ENCODE measurements at places on chromosomes 7 and 10.

DNA sequence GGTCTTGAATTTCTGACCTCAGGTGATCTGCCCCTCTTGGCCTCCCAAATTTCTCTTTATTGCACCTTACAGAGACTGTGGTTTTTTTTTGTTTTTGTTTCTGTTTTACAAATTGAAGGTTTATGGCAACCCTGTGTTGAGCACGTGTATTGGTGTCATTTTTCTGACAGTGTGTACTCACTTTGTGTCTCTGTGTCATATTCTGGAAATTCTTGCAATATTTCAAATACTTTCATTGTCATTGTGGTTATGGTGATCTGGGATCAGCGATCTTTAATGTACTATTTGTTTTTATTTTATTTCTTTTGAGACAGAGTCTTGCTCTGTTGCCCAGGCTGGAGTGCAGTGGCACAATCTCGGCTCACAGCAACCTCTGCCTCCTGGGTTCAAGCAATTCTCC lies 89.8 kb downstream of the PRTFDC1 start:
- DNase-seq = no peak

- DNase-seq = no peak
Observed at GRCh38 chr10:103548006-103548405, 54.5 kb downstream of the NEURL1 start.

DNA sequence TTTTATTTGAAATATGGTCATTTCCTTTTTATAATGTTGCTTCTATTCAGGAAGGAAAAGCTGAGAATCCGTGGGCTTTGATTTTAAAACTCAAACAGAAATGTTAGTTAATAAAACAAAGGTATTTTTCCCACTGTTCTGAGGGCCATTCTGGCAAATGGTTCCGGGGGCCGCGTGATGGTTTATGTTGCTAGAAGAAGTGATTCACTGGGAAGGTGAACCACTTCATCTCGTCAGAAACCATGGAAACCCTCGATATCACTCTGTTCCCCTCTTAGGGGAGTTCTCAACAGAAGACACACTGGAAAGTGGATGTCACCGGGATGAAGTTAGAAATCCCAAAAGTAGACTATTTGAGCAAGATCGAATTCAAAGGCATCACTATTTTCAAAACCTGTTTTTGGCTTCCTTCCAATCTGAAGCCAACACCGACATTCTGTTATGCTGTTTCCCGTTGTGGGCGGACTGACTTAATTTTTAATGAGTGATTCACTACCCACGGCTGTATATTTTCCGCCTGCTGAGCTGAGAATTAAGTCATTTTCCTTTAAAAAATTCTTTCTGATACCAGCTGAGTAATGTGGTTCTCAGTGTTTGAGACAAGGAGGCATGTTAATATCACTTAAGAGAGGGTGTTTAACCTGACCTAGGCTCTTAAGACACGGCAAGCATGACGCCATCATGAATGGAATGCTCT lies 84.1 kb downstream of the PTPRE start:
- DNase-seq = no peak

DNA sequence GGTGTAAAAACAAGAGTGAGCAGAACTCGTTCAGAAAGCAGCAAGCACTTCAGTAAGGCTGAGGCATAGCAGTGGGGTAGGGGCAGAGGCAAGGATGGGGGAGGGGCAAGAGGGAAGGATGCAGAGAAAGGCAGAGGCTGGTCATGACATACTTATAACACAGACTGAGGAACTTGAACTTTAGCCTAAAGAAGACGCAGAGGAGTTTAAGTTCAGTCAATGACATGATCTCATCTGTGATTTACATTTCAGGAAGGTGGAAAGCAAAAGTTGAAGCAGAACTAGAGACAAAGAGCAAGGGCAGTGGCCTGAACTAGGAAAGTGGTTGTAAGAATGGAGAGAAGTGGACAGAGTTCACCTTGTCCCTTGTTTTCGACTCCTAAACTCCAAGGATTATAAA lies 15.8 kb downstream of the MACC1 start:
- DNase-seq = no peak

- no peak for DNase-seq
Observed at GRCh38 chr7:20438694-20439376, 108.1 kb downstream of the ITGB8 start.
